ENCODE measurements at places on chromosomes 2 and 18. TPM values are rescaled to one million over a fixed set of nuclear protein-coding genes. Genes with fewer than 3 reads are reported as not detected.
A peak's percentile ranks its signal among the peaks of the same experiment; 100 is the strongest.

TCF7L1 gene
- total RNA-seq: 0.11 TPM

OTOS gene
- total RNA-seq: 0.34 TPM

CFAP53 gene
- 4.3 TPM for total RNA-seq

HRH4 gene
- total RNA-seq: 0.06 TPM

KCNIP3 gene
- total RNA-seq: 2.6 TPM

DES gene
- total RNA-seq: 0.77 TPM

FOSL2 gene
- 62.1 TPM for total RNA-seq

DNA sequence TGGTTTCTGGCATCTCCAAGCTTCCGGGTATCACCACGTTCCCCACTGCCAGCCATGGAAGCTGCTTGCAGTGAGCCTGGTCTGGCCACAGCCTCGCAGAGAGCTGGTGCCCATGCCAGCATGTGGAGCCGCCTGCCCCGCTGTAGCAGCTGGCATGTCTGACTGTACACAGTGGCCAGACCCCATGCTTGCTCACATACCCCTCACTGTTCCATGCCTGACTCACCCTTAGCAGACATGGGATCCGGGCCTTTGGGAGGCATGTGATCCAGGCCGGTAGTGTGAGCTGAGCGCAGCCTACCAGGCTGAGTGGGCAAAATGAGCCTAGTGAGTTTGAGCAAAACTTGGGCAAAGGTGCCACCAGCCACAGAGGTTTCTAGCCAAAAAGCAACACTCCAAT is 18.8 kb upstream of the RPRD1A start:
- DNase-seq: no peak

DNA sequence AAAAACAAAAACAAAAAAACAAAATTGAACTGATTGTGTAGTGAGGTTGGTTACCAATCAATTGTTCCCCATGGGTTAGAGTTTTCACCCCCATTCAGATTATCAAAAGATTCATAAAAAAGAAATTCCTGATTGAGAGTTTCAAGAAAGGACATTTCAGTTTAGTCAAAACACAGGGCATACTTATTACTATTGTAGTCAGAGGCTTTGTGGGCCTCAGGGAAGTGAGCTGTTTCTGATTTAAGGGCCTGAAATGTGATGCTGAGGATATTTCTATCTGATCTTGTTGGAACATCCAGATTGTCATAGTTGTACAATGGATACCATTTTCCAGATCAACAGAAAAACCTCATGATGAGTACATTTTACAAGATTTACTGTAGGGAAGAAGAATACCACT is 368.1 kb upstream of the NETO1 start:
- no peak for DNase-seq

DNA sequence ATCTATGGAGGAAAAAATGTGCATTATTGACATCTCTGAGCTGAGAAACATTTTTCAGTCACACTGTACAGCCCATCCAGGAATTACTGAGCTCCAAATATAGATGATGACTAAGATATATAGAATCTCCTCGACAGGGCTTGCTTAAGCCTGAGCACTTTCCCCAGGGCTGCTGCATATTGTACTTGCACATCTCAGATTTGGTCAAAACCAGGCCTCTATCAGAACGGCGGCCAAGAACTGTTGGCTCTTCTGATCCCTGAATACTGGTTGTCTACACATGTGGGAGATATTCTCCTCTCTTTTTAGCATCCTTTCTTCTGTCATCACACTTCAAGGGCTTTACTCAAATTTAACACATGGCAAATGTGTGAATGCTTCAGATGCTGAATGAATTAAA is 201.5 kb upstream of the SLC35G4 start:
- DNase-seq: no peak

DNA sequence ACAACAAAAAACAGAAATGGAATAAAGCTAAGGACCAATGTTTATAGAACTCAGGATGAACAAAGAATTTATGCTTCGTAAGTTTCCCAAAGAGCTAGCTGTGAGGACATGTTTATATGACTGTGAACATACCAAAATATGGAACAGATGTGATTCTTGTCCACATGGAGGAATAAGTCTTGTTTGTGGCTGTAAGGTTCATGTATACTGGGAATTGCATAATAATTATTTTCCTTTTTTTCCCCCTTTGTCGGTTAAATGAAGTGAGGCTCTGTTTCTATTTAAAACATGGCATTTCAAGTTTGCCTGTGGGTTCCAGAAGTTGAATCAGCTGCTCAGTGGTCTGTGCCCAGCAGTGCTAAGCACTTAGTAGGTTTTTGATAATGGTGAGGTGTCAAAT is 108.1 kb downstream of the FHOD3 start:
- no peak for DNase-seq

DNA sequence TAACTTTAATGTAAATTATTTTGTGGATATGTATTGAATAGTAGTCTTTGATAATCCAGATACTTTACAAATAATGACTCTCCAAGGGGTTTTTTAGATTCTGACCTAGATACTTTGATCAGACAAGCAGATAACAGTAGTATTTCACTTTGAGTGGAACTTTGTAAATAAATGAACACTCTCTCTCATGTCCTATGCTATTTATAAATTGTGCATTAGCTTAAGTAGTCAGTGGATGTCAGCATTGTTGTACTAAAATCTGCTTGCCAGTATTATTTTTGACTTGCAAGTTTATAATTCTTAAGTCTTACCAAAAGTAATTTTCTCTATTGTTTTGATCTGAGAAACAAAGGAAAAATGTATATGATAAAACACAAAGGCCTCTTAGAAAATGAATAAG is 1113.1 kb upstream of the NRXN1 start:
- DNase-seq: no peak

DNA sequence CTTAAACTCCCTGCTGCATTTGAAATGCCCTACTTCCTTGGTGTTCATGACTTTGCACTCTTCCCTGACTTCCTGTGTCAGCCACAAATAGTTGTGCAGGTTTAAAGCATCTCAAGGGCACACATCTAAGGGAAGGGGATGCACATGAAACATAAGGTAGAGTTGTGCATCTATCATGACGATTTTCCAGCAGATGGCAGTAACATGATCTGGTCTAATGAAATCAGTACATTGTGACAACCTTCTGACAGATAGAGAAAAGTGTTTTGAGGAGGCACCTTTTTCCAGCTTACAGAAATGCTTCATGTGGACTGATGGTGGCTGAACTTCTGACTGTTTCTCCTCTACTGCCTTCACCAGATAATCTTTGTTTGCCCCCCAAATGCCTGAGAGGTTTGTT is 238.9 kb downstream of the XIRP2 start:
- no peak for DNase-seq

- no peak for DNase-seq
Measured at GRCh38 chr2:164252568-164253287, 368.6 kb downstream of the GRB14 start.

DNA sequence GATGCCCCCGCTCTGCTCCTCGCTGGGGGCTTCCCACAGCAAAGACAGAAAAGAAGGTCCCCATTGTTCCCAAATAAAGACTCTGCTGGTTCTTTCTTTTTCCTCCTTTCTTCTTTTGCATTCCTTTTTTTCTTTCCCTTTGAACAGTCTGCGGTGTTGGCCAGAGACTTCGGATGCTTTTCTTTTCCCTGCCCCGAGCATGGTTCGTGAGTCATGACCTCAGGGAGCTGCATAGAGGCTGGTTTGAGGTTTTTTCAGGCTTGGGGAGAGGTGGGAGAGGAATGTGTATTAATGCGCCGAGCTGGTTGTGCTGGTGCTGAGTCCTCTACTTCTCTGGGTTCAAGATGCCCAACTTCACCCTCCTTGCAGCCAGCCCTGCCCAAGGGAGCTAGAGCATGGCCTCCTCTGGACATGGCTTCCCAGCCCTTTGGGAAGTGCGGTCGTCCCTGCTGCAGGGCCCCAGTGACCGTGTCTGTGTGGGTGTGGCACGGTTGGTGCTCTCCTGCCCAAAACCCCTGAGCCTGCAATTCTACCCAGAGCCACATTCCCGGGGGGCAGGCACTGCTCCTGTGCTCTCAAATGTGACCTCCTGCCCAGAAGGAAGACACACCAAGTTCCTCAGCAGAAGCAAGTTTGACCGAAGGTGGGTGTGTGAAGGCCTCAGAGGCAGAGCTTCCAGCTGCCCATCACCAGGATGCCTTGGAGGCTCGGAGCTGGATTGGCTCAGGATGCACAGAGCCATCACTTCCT is 9.0 kb upstream of the ARHGEF4 start:
- peak; percentile 90 for DNase-seq

GRCh38 chr18:39340418-39340817 is 1774.8 kb upstream of the CELF4 start:
- DNase-seq: no peak

DNA sequence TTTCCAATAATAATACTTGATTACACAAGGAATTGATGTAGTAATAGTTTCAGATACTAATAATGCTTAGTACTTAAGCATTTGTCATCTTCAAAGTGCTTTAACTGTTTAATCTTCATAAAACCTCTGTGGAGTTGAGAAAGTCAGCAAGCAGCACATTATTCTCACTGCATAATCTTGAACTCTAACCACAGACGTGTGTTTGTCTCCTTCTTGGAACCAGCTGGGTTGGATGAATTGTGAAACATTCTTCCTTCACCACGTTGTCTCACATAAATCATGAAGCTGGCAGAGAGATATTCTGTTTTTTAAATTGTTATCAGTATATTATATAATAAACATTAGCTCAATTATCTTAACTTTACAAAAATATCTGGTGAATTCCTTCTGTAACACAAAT is 55.1 kb upstream of the LDAH start:
- no peak for DNase-seq

DNA sequence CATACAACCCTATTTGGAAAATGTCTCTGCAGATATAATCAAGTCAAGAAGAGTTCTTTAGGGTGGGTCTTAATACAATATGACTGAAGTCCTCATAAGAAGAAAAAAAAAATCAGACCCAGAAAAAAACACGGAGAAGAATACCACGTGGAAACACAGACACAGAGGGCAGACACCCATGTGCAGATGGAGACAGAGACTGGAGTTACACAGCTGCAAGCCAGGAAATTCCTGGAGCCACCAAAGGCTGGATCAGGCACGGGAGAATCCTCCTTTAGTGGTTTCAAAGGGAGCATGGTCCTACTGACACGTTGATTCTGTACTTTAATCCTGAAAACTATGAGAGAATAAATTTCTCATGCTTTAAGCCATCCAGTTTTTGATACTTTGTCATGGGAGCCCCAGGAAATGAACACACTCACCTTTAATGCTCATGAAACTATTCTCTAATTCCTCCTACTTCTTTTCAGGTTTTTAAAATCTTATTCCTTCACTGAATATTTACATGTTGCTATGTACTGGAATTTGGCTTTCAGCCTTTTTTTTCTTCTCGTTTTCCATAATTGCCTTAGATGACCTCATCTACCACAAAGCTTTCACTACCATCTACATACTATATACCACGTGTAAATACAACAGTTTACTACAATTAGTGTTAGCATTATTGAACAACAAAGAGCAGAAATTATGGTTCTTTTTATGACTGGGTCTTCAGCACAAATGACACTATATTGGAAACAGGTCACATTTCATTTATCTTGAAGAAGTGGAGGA is 529.1 kb downstream of the IRS1 start:
- DNase-seq: no peak

DNA sequence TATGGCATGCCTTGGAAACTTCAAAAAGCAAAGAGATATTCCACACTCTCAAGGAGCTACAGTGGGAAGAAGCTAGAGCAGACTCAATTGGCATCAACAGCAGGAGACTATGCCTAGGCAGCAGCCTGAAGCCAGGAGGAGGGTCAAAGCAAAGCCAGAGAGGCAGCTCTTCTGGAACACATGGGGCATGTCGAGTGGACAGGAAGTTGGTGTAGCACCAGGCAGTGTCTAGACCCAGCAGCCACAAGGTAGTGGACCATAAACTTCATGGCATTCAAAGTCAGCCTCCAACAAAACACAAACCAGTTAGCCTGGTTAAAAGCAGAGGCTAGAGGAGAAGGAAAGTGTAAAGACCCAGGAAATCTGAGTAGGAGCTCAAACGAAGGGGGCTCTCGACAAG is 311.2 kb upstream of the PKDCC start:
- DNase-seq: no peak

- DNase-seq: no peak
Measured at GRCh38 chr2:136119717-136120675, 2.0 kb upstream of the CXCR4 start.

DNA sequence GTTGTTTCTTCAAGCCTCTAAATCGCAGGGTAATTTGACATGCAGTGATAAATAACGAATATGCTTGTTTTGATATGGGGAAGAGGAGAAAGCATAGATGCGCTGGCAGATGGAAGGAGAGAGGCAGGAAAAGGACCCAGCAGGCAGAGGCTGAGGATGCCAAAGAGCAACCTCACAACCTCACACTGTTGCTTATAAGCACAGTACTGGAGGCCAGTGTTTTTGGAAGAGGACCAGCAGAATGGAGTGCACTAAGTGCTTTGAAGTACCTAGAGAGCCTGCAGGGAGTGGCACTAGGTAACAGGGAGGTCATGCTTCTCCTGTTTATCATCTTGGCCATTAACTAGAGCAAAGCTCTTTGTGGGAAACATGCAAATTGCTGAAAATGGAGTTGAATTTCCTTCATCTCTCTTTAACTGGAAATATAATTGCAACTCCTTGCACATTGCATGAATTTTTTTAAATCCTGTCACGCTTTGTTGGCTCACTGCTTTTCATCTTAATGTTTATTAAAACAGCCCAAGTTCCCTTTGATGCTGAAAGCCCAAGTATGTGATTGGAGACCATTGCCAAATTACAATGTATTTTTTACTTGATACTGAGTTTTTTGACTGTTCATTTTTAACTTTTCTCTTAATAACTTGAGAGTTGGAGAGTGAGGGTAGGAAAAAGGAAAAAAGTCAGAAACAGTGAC is 236.4 kb downstream of the LRRTM1 start:
- no peak for DNase-seq

DNA sequence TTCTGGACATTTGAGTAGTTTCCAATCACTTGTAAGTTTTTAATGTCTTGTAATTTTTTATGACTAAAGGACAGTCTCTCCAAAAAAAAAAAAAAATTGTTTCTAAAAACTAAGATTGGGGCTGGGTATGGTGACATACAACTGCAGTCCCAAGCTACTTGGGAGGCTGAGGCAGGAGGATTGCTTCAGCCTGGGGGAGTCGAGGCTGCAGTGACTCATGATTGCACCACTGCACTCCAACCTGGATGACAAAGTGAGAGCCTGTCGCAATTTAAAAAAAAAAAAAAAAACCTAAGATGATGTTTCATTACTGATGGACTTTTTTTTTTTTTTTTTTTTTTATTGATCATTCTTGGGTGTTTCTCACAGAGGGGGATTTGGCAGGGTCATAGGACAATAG is 34.4 kb upstream of the PKDCC start:
- DNase-seq: no peak

DNA sequence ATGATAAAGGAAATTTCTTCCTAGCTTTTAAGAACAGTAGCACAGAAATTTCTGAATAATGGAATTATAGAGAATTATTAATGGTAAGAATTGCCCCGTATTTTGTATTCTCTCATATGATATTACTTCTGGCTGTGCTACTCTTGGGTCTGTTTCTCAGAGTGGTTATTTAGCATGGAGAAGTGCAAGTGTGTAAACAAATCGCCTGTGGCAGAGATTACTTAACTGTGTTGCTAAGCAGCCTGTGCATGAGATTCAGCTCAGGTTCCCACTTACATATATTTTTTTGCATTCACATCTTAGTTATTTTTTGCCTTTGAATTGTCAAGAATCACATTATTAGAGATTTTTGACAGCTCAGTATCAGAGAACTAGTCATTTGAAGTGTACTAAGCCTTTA is 80.1 kb upstream of the NFATC1 start:
- no peak for DNase-seq
